ENCODE measurements at places on chromosomes 2 and 18.

DNA sequence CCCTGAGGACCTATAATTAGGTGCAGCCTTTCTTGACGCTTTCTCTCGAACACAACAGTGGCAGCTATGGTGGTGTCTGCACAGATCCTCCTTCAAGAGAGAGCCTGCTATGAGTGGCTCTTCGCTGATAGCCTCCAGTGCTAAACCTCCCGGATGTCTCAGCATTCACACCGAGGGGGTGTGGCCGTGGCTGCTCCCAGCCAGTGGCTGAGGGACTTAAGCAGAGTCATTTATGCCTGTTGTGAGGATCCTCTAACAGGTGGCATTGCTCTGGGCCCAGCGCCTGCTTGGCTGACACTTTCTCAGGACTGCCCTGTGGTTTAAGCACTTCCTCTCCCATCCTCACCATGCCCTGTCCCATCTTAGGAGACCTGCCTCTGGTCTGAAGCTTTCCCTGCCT, 592.0 kb upstream of the LRRTM1 start:
- no peak for DNase-seq

GRCh38 chr18:25137197-25137472, 214.8 kb downstream of the ZNF521 start:
- DNase-seq: no peak

DNA sequence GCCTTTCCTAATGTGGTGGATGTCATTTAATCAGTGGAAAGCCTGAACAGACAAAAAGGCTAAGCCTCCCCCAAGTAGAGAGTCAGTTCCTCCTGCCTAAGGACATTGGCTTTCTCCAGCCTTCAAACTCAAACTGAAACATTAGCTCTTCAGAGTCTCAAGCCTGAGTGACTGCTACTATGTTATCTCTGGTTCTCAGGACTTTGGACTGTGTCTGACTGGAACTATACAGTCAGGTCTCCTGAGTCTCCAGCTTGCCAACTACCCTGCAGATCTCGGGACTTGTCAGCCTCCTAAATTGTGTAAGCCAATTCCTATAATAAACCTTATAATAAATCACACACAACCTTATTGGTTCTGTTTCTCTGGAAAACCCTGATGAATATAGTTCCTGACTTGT, 12.6 kb downstream of the HYCC2 start:
- DNase-seq: no peak

- no peak for DNase-seq
Measured at GRCh38 chr2:128596396-128597120, 277.9 kb upstream of the HS6ST1 start.

- DNase-seq: no peak
Measured at GRCh38 chr2:133130548-133131246, 437.6 kb downstream of the NCKAP5 start.

GRCh38 chr2:1601067-1601412, 143.3 kb downstream of the PXDN start:
- DNase-seq: no peak

DNA sequence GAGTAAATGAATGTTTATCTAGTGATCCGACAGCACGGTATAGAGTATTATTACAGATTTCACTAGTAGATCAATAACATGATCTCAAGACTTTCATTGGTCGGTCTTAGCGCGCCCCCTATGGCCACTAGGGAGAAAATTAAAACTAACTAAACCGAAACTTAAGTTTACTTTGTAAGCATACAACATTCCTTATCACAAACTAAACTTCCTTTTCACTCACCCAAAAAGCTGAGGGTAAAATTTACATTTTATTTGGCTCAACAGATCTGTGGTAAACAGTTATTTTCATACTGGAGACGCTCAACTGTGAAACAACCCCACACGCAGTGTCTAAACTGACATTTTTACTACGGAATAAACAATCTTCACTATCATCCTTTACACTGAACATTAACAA, 215.6 kb upstream of the MAP2 start:
- DNase-seq: no peak

Data from fibroblast of upper back skin (primary cell).